Endothelial cell of umbilical vein (primary cell): ENCODE measurements at places on chromosomes 5 and 9. TPM values are rescaled to one million over a fixed set of nuclear protein-coding genes. Genes with fewer than 3 reads are reported as not detected.
A peak's percentile ranks its signal among the peaks of the same experiment; 100 is the strongest.

Gene SHLD3
- polyA plus RNA-seq: 1.1 and 1.7 TPM in 2 replicates

GRCh38 chr9:109423877-109424276, 74.2 kb downstream of the PTPN3 start:
- no peak for DNase-seq

GRCh38 chr5:67998709-67999261, 216.8 kb upstream of the PIK3R1 start:
- DNase-seq: peak; percentile 82

GRCh38 chr5:146827901-146828300, 50.7 kb downstream of the PPP2R2B start:
- DNase-seq: no peak

GRCh38 chr5:76025069-76025468, 58.1 kb upstream of the SV2C start:
- no peak for DNase-seq

Gene KCNV2
- polyA plus RNA-seq: not detected in 2 replicates

Gene FOXD4L6
- 0.05 TPM in 1 of 2 replicates, not detected in the other for polyA plus RNA-seq

Gene CCDC69
- 4.0 and 4.1 TPM in 2 replicates for polyA plus RNA-seq

DNA sequence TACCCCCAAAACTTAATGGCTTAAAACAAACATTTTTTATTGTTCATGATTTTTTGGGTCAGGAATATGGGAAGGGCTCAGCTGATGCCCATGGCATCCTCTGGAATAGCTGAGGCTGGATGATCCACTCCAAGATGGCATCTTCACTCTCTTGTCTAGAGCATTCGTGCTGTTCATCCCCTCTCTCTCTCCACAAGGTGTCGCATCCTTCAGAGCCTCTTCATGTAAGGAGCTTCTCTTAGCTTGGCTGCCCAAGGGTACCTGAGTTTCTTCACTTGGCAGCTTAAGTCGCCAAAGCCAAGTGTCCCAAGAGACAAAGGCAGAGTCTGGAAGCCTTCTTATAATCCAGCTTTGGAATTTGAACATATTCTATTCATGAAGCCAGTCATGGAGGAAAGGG, 294.7 kb downstream of the CHSY3 start:
- DNase-seq: peak; percentile 27

DNA sequence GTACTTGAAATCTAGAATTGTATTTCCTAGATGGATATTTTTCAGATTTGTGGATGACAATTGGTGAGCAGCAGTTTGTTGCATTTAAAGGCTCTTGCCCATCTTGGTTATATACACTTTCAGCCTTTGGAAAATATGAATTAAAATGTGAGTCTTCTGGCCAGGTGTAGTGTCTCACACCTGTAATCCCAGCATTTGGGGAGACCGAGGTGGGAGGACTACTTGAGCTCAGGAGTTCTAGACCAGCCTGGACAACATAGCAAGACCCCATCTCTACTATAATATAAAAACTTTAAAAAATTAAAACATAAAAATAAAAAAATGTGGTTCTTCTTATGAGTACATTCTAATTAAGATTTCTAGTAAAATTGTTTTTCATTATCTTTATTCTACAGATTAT, 102.0 kb downstream of the MTREX start:
- no peak for DNase-seq

Gene SAPCD2
- polyA plus RNA-seq: 11.5 and 13.2 TPM in 2 replicates

DNA sequence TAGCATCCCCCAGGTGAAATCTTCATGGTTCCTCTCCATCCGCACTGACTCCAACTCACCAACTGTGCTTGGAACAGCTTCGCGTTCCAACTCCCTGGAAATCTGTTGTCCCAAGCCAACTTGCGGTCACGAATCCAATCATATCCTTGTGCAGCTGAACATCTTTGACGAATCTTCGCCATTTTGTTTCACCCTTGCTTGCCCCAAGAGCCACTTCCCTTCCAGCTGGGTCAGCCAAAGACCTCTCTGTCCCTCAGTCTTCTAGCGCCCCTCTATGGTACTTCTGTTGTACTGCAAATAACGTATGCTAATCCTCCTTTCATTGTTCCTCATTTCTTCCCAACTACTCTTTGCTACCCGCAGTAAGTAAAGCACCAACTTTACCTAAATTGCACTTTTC, 61.0 kb upstream of the TARS1 start:
- DNase-seq: peak; percentile 56

DNA sequence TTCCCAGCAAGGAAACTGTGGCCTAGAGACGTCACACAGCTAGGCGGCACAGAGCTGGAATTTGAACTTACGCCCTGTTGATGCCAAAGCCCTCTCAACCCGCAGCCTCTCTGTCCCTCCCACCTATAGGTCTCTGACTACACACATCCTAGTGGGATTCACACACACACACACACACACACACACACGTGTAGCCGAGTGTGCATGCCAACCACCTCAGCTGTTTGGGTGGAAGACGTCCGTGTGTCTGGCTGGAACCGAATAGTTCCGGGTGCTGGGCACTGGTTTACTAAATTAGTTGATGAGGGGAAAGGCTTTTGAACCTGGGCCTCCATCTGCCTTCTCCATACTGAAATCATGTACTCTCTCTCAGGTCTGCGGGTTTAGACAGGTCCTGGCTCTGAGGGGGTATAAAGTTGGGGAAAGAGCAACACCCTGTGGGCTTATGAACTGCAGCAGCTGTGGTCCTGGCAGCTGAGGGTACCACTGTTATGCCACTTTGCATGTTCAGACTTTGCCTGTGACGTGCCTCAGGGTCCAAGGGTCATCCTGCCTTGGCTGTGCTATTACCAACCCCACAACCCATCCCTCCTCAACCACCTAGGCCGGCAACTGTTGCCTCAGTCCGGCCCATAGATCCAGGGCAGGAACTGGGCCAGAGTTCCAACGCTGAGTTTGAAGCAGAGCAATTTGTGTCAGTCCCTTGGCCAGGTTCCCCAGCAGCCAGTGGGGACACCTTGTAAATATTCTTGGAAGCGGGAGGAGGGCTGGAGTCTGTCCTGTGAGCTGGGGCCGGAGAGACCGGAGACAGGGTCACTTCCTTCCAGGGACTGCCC, 50.5 kb downstream of the PSD2 start:
- no peak for DNase-seq

DNA sequence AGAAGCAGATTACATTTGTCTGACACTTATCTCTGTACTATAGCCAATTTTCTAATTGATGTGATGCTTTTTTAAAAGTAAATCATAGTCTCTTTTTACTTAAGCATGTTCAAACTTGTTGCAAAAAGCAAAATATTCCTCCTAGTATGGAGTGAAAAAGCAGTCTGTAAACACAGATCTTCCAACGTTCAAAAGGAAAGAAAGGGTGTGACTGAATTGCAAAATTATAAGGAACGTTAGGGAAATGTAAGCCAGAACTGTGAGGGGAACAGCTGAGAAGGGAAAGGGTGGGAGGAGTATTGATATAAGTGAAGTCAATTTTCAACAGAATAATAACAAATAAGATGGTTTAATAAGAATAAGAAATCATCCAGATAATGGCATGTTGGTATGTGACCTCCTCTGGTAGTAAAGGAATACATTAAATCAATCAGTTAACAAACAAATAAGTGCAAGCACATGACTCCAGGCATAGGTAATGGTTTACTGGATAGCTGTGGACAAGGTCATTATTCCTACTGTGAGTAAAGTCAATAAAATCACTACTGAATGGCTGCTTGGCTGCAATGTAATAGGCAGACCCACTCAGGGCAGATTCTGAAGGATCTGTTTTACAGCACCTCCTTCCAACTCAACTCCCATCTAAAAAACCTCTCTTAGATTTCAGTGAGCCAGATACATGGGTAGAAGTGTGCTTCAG, 239.1 kb upstream of the NMUR2 start:
- no peak for DNase-seq

- DNase-seq: no peak
These were observed 24.4 kb downstream of the WHRN start for GRCh38 chr9:114480746-114481435.
